ENCODE measurements at places on chromosomes 6 and 20.

DNA sequence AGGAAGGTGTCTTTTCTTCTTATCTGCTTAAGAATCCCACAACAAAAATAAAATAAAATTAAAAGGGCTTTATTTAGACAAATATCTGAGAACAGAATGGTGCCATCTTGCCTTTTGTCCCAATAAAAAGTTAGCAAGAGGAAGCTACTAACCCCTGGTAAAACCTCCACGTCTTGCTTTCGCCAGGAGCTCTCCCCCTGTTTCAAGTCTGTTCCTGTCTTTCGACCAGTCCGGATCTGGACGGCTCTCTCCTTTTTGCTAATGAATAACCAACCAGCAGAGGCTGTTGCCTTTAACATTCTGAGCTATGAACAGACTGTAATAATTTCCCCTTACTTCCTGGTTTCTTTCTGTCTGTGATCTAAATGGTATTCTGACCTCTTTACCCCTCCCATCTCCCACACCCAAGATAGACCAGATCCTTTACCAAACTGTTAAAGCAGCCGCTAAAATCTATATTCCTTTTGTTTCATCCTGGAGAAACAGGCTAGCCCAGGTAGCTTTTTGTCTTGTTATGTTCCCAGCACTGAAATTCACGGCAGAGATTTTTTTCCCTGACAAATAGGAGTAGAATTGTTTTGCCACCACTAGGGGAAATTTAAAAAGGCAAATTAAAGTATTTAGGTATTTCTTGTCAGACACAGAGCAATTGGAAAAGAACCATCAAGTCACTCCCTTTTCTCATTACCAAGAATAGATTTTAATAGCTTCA, at the start of gene FRK:
Gene FRK (minus strand): TSS at position 320 of the 712 bp plus-strand sequence. CDS start 580 bp downstream, outside the sequence.
- DNase-seq, result no peak

DNA sequence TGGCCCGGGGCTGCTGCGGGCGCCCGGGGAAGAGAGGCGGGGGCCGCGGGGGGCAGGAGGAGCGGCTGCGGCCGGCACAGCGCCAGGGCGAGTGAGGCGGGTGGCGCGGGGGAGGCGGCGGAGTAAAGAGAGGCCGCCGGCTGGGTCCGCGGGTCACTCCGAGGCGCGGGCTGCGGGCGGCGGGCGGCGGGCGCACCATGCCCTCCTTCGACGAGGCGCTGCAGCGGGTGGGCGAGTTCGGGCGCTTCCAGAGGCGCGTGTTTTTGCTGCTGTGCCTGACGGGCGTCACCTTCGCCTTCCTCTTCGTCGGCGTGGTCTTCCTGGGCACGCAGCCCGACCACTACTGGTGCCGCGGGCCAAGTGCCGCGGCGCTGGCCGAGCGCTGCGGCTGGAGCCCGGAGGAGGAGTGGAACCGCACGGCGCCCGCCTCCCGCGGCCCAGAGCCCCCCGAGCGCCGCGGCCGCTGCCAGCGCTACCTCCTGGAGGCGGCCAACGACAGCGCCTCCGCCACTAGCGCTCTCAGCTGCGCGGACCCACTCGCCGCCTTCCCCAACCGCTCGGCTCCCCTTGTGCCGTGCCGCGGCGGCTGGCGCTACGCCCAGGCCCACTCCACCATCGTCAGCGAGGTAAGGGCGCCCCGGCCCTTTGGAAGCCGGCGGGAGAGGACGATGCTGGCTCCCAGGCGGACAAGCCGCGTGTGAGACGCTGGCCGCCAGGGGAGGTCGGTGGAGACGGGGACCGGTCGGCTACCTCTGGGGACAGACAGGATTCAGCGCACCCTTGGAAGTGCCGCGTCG, at the start of gene SLC22A3:
Gene SLC22A3 (plus strand): TSS at position 156 of the 797 bp plus-strand sequence. CDS start 42 bp downstream, at position 198.
- DNase-seq, result no peak

GRCh38 chr6:52416629-52417151, 3.5 kb upstream of the EFHC1 start:
- DNase-seq, result peak; percentile 73

- DNase-seq, result no peak
These were observed 31.5 kb upstream of the POLR1H start for GRCh38 chr6:30029588-30029987.

- DNase-seq, result no peak
These were observed 9.6 kb upstream of the LY6G5C start for GRCh38 chr6:31690231-31691077.

- no peak for DNase-seq
These were observed 109.6 kb downstream of the CARMIL1 start for GRCh38 chr6:25388776-25389175.
